ENCODE measurements at places on chromosomes 7 and 10.
A peak's percentile ranks its signal among the peaks of the same experiment; 100 is the strongest.

- no peak for DNase-seq
These were observed 72.8 kb downstream of the INSYN2A start for GRCh38 chr10:127123626-127124025.

DNA sequence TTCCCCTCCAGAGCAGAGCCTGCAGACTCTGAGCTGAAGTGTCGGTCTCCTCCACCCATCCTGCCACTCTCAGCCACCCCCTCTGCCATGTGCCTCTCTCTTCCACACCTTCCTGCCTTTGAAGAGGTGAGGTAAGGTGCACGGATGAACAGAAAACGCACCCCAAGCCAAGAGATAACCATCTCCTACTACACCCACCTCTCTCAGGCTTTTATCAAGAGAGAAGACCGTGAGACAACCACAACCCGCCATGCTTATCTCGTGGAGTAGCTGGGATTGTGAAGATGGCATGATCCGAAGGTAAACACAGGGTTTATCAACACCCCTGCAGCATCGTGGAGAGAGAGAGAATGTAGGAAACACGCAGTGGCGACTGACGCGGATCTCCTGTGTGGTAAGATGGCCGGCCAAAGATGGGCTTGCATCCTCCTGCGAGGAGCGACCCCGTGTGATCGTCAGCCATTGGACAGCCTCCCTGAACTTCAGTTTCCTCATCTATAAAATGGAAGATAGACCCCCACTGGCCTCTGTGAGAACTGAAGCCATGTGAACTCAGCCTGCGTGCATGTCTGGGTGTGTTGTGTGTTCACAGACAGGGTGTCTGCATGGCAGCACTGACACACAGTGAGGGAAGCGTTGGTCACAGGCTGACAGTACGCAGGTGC lies 219.0 kb downstream of the DIP2C start:
- DNase-seq = no peak

GRCh38 chr7:135499818-135500217 lies 10.1 kb downstream of the CNOT4 start:
- DNase-seq = no peak

- DNase-seq = no peak
These were observed 57.6 kb downstream of the CDH23 start for GRCh38 chr10:71454347-71454746.

DNA sequence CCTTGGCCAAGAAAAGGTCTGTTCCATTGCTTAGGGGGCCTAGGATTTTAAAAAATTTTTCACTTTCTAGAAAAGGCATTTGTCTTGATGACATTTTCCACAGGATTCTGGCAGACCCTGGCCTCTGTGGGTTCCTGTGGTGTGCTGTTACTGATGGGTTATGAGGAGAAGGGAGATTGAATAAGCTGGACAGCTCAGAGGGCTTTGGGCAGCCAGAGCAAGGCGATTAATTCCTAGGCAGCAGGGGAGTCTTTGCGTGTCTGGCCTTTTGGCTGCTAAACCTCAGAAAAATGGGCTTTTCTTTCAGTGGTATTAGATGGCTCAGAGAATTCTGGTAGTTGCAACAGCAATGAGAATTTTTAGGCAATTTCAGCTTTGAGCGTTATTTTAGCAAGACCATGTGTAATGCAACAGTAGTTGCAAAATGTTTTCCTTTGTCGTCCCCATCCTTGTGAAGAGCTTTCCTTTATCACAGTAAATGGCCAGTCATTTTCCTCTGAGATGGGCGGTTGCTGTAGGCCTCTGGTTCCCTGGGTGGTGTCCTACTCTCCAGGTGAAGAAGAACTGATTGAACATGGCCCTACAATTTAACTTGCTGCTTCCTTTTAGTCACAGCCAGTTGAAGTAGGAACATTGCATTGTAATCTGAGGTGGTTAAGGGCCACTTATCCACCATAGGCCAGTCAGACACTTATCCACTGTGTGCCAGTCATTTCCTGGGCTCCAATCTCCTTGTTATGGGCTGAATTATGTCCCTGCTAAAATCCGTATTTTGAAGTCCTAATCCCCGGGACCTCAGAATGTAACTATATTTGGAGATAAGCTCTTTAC lies 43.2 kb downstream of the SH2D4B start:
- no peak for DNase-seq

- no peak for DNase-seq
These were observed 8.8 kb downstream of the PAPSS2 start for GRCh38 chr10:87668324-87669074.

DNA sequence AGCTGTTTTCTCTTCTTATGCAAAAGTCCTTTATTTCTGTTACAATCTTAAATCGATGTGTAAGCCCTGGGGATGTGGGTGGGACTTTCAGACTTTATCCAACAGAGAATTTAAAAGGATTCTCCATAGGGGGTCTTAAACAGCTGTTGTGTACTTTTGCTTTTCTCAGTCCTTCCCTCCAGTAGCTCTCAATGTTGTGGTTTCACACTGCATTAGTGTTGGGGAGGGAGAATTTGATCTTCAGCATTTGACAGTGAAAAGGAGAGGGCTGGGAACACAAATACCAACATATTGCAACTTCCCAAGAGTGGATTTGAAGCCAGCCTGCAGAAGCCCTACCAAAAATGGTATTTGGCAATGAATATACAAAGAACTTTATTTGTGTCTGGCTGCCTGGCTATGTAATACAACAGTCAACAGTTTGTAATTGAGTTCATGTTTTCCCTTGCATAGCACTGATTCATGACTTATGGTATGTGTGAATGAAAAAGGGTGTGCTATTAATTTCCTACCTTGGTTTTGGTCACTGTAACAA lies 80.1 kb upstream of the CAPZA2 start:
- DNase-seq = no peak

GRCh38 chr7:2632733-2633537 lies 1.1 kb downstream of the TTYH3 start:
- no peak for DNase-seq

DNA sequence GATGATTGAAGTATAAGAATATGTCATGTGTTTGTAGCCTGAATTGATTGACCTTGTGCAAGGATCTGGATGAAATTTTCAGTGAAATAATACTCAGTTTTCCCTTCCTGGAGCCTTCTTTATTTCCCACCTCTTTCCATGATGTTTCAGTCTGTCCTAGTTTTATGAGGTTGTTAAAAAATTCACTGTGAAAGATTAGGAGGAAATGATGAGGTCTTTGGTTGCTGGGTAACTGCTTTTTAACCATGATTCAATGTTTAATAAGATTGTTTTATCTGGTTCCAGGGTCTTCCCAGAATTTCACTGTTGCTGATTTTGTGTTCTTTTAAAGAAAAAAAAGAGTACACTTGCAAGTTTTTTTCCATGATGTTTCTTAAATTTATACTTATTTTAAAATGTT lies 221.5 kb downstream of the MBL2 start:
- DNase-seq = no peak

GRCh38 chr7:103129702-103130549 lies 19.0 kb downstream of the NAPEPLD start:
- no peak for DNase-seq

DNA sequence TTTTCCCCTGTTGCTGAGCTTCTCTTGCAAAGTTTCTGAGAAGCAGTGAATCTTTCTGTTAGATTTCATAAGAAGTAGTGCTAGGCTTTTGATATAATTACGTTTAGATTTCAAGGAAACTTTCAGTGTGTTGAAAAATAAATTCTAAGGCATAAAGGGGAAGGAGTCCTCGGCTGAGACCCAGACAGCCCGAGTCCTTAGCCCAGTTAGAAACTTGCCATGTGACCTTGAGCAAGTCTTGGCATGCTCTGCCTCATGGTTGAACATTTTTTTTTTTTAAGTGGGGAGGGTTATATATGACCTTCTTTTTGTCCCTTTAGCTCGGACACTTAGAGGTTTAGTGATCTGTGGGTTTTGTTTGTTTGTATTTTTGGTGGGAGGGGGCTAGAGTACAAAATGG lies 117.5 kb downstream of the TCF7L2 start:
- DNase-seq = no peak

GRCh38 chr10:54125098-54125747 lies 675.8 kb downstream of the PCDH15 start:
- DNase-seq = no peak

DNA sequence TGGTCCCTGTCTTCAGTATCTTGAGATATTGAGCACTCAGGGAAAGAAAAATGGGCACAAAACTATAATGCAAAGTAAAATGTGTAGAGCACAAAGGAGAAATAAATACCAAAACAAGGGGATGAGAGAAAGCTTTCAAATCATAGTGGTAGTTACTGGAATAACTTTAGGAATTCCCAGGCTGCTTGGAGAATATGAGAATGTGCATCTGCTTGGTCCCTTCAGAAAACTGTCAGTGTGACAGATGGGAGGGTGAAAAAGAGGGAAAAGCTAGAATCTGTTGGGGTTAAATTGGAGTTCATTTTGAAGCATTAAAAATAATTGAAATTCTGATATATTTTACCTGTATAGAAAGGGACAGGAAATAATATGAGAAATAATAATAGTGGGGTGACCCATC lies 15.3 kb downstream of the ST7 start:
- DNase-seq = no peak

DNA sequence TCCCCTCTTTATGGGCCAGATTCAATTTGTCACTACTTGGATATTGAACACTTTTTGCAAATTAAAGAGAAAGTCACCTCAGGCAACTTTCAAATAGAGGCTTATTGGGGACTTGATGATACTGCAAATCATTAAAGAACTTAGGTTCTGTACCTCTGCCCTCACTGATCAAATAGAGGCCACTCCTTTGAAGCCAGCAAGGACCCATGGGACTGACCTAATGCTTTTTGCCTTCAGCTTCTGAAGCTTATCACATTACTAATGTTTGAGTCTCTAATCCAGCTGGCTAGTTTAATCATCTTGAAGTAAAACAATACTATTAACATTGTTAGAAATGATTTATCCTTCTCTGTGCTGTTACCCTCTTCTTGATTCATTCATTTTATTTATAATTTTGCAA lies 93.0 kb upstream of the ZNF800 start:
- no peak for DNase-seq

- DNase-seq = no peak
These were observed 188.7 kb upstream of the MBL2 start for GRCh38 chr10:52961323-52961722.

- no peak for DNase-seq
These were observed 32.3 kb upstream of the NPTX2 start for GRCh38 chr7:98584830-98585229.

GRCh38 chr7:101803203-101804087 lies 14.0 kb upstream of the CUX1 start:
- DNase-seq = no peak

DNA sequence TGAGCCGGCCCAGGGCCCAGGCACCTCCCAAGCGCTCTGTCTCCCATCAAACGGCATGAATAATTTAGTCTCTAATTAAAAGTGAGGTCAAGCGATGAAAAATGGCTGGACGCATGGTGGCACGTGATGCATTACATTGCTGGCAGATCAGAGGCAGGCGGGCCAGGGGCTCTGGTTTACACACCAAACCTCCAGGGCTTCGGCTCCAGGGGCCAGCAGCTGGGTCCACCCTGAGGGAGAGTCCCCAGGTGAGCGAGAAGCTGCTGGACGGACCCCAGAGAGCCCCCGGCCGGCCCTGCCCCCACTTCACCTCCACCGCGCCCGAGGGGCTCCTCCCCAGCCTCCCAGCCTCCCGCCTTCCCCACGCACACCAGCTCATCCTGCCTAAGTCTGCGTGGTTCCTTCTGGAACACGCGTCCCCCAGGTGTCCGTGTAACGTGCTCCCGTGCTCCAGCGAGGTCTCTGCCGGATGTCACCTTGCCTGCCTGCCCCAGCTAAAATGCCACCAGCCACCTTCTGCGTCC lies 23.2 kb downstream of the UNCX start:
- DNase-seq = no peak

- DNase-seq = peak; percentile 32
These were observed 6.5 kb downstream of the FZD8 start for GRCh38 chr10:35635576-35635975.

DNA sequence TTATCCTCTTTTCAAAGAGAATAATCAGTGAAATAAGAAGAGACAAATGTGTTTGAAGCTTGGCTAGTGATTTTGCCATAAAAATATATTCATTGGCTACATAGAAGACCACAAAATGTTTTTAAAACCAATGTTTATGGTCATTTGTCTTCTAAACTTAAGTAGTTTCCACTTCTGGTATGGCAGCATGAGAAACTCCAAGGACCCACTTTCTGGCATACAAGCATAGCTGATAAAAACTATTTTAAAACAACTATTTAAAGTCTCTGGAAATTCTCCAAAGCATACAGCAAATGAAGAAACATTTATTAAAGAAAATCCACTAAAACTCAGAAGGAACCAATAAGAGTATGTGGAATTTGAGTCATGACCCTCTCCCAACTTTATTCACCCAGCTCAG lies 89.2 kb upstream of the TOMM7 start:
- DNase-seq = no peak

GRCh38 chr7:112167147-112167546 lies 39.1 kb downstream of the DOCK4 start:
- no peak for DNase-seq

DNA sequence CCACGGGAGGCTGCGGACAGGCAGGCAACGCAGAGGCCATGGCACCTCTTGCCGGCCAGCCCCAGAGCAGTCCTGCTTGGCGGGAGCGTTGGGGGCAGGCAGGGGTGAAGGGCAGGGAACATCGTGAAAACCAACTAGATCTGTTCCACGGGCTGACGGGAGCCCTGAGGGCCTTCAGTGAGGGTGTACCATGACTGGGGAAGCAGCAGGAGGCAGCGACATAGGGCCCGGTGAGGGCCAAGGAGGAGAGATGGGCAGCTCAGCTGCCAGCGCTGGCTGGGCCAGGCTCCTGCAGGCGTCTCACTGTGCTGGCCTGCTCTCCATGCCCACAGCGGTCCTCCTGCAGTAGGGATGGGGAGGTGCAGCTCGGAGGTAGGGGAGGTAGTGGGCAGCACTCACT lies 196.5 kb downstream of the ELFN1 start:
- no peak for DNase-seq

DNA sequence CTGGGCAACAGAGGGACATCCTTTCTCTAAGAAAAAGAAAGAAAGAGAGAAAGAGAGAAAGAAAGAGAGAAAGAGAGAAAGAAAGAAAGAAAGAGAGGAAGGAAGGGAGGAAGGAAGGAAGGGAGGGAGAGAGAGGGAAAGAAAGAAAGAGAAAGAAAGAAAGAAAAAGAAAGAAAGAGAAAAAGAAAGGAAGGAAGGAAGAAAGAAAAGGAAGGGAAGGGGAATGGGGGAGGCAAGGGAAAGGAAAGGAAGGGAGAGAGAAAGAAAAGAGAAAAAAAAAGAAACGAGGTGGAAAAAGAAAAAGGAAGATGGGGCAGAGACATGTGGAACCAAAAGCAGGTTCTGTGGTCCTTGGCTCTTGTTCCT lies 82.9 kb upstream of the SMNDC1 start:
- DNase-seq = no peak

- DNase-seq = no peak
These were observed 8.1 kb downstream of the BLVRA start for GRCh38 chr7:43766564-43766963.
